Left kidney (tissue), 8 donors: ENCODE measurements at places on chromosomes 1 and 21. TPM values are rescaled to one million over a fixed set of nuclear protein-coding genes. Genes with fewer than 3 reads are reported as not detected.

The KCNA2 gene
- polyA plus RNA-seq, result 0.53 TPM

The NHLH1 gene
- polyA plus RNA-seq, result 0.22 TPM

The SYNJ1 gene
- polyA plus RNA-seq, result 19.4 TPM

The OR2T6 gene
- not detected for polyA plus RNA-seq

The PTGS2 gene
- polyA plus RNA-seq, result 0.78 TPM

The HCRTR1 gene
- polyA plus RNA-seq, result 0.13 TPM

The SARS1 gene
- polyA plus RNA-seq, result 140 TPM

The STPG1 gene
- 12.2 TPM for polyA plus RNA-seq

The GJB3 gene
- polyA plus RNA-seq, result 0.23 TPM

The GSTM1 gene
- 115 TPM for polyA plus RNA-seq

The C4BPA gene
- polyA plus RNA-seq, result 0.52 TPM

The NIBAN1 gene
- polyA plus RNA-seq, result 3.1 TPM

The FCRL1 gene
- 0.05 TPM for polyA plus RNA-seq

The LEPR gene
- 8.9 TPM for polyA plus RNA-seq

The KRTAP19-6 gene
- polyA plus RNA-seq, result not detected
